Stimulated activated CD4-positive, alpha-beta T cell treated with anti-CD3 and anti-CD28 coated beads, Interleukin-15, amount 100 ng/mL, for 1 hour (primary cell): ENCODE measurements at places on chromosomes 2 and 18.

DNA sequence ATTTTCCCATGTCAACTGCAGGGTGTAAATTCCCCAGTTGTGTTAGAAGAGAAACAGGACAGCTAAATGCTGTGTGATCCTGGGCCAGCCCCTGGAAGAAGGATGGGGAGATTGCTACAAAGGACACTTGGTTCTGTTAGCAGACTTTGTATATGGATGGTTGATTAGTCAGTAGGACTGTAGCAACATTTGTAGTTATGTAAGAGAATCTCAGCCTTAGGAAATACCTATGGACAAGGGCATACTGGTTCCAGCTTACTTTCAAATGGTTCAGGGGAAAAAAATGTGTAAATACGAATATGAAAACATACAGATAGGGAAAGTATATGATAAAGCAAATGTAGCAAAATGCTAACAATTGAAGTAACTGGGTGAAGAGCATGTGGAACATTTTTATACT is 47.6 kb downstream of the GNAL start:
- DNase-seq: no peak

- no peak for DNase-seq
Measured at GRCh38 chr2:4628998-4629501, 925.7 kb downstream of the DCDC2C start.

DNA sequence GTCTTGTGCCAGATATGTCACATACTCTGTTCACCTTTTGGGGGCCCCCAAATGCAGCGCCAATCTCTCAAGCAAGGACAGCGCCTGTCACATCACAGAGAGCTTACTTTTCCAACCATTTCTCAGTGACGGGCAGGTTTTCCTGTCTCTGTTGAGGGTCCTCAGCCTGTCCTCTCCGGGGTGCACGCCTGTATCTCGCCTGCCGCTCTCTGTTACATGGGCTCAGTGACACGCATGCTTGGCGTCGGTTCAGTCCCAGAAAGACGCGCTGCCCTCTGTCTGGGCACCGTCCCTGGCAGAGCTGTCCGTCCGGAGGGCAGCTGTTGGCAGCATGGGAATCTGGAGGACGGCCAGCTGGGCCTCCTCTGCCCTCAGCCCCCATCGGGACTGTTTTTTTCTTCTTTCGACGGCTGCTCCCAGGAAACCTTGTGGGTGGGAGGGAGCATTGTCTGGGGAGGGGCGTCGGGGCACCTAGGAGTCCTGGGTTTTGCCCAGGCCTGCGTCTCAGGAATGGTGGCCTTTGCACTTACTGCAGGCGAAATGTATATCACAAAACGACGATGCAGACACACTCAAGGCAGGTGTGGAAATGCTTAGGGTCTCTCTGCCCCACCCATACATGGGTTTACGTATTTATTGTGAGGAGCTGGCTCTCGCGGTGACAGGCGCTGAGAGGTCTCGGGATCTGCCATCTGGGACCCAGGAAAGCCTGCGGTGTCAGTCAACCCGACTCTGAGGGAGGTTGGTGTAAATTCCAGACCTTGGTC is 30.9 kb downstream of the RTP5 start:
- DNase-seq: no peak

- no peak for DNase-seq
Measured at GRCh38 chr2:70340761-70341476, 39.1 kb upstream of the FAM136A start.

- DNase-seq: no peak
Measured at GRCh38 chr2:238528953-238529781, 102.4 kb downstream of the ASB1 start.

DNA sequence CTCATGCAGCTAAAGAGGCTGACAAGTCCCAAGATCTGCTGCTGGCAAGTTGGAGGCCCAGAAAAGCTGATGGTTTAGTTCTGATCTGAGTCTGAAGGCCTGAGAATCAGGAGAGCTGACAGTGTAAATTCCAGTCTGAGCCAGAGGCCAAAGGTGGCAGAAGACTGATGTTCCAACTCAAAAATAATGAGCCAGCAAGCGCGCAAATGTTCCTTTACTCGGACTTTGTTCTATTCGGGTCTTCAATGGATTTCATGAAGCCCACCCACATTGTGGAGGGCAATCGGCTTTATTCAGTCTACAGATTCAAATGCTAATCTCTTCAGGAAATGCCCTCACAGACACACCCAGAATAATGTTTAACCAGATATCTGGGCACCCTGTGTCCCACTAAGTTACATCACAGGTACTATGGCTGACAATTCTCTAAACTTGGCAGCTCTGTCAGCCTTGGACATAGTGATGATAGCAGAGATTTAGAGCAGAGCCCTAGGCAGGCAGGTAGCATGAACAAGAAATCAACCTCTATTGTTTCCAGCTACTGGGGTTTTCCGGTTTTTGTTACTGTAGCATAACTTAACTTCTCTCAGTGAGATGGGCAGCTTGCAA is 318.5 kb downstream of the HRH4 start:
- no peak for DNase-seq

DNA sequence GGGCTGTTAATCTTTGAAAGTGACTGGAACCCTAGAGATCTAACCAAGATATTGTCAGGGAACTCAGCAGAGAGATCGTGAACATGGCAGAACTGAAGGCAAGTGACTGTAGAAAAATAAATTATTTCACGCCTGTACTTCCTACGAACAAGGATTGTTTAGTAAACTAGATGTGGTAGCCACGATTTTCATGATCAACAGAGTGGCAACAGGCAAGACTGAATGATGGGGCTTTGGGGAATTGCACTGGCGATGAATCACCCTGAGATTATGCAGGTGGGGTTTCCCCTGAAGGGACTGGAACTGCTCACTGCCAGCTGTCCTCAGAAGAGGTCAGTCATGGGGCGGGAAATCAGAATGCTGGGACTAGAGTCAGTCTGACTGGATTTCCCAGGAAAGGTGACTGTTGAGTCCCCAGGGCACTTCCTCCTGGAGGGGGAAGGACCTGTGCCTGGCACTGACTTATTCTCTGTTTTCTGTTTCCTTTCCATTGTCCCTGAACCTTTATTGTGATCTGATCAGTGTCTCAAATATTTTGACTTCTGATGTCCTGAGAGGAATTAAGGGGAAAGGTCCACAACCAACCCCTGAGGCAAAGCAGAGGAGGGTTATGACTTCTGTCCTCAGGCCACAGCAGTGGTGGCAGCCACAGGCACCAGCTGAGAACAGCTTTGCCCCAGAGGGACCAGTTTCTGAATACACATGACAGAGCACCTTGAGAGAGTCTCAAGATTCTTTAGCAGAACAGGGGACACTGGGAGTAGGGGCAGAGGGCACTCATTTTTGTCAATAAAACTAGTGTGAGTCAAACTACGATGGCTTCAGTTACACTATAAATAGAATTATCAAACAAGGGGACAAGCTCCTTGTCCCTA is 70.0 kb downstream of the NAB1 start:
- DNase-seq: no peak

GRCh38 chr2:209766613-209767012 is 5.0 kb upstream of the UNC80 start:
- DNase-seq: no peak
